ENCODE measurements at places on chromosomes 4 and X.

GRCh38 chr4:94338681-94339351, 3.8 kb downstream of the HPGDS start:
- DNase-seq, result no peak

DNA sequence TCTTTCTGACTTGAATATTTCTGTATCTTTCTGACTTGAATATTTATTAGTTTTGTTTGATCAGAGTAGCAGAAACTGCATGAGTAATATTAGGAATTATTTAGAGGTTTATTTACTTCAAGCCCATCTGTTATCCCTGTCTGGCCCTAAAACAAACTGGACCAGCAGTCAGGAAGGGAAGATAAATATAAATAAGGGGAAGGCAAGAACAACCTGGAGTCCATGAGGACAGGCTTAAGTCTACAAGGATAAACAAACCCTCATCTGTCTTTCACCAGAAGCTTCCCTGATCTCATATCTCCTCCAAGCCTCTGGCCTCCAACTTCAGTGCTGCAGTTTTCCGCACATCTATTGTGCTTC, 524.9 kb downstream of the CENPC start:
- no peak for DNase-seq

DNA sequence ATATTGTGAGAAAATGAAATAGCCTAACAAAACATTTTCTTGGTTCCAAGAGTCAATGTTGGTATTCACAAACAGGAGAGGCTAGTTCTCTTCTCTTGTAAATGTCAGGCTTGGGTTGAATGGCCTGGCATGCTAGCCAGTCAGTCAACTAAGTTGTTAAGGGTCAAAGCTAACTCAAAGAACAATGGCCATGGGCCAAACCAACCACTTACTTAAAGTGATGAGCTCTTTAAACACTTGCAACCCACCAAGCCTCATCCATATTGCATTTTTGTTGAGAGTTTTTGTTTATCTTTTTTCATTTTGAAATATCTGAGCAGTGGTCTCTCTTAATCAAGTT, 394.5 kb downstream of the RAB28 start:
- no peak for DNase-seq

GRCh38 chrX:148588649-148589310, 88.4 kb downstream of the AFF2 start:
- no peak for DNase-seq

- no peak for DNase-seq
Observed at GRCh38 chr4:169758401-169758962, 738 bp upstream of the HPF1 start.

GRCh38 chrX:75156531-75156945, 455 bp upstream of the ABCB7 start:
- no peak for DNase-seq

GRCh38 chrX:21738210-21738949, 19.5 kb downstream of the SMPX start:
- DNase-seq, result no peak
